Hepatocyte (in vitro differentiated cells): ENCODE measurements at places on chromosomes 4 and X. TPM values are rescaled to one million over a fixed set of nuclear protein-coding genes. Genes with fewer than 3 reads are reported as not detected.

- no peak for DNase-seq
These were observed 84.8 kb downstream of the COL4A6 start for GRCh38 chrX:108353452-108353851.

DNA sequence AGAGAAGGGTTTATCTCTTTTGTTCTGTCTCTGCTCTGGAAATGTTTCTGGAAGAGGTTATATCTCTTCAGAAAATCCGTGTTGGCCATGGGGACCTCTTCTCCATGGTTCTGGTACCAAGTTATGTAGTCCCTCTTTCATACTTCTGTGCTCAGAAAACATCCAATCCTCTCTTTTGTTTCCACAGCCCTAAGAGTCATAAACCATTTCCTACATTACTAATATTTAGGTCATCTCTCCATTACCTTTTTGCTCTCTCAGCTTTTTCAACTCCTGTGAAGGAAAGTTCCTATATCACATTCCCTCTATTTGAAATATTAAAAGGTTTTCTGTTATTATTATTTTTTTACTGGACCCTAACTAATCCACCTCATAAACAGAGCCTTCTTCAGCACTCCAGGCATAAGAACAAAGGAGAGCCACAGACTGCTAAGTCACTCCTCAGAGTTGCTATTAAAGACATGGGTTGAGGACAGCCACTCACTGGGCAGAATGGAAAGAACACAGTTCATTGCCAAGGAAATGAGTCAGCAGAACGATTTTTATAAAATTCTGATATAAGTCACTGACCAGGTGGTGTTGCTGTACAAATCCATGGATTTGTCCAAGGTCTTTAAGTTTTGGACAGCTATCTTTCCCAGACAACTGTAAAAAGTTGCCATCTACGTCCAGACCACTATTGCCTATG lies 122.4 kb upstream of the NPY2R start:
- DNase-seq: no peak

- no peak for DNase-seq
These were observed 12.3 kb downstream of the MID1 start for GRCh38 chrX:10608099-10608498.

GRCh38 chrX:373641-374471 lies 12.9 kb downstream of the PPP2R3B start:
- peak; percentile 58 for DNase-seq

- DNase-seq: no peak
These were observed 107.0 kb upstream of the TLR2 start for GRCh38 chr4:153577053-153577452.

DNA sequence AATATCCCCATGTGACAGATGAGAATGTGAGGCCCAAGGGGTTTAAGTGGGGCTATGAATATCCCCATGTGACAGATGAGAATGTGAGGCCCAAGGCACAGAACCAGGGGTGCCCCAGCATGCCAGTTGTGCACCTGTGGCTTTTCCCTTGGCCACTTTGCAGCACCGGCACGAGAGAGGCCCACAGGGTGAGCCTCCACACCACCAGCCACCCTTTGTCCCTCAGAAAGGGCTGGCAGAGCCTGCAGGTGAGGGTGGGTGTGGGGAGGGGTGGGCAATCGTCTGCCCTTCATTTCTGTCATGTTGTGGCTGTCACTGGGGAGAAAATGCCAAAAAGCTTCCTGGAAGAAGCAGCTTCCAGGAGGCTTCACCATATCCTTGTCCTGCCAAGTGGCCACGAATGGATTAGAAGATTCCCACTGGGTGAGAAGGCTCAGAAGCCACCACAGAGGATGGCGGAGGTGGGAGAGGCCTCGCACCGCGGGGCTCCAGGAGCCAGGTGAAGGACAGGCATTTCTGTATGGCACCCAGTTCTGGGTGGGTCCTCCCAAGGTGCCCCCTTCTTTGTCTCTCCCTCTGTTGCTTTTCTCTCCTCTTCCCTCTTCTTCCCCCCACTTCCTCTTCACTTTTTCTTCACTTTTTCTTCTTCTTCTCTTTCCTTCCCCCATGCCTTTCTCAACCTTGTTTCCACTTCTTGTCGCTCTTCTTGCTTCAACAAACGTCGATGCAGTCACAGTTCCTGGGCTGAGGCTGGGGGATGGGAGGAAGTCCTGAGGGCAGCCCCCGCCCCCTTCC lies 469 bp upstream of the GPR78 start:
- no peak for DNase-seq

DNA sequence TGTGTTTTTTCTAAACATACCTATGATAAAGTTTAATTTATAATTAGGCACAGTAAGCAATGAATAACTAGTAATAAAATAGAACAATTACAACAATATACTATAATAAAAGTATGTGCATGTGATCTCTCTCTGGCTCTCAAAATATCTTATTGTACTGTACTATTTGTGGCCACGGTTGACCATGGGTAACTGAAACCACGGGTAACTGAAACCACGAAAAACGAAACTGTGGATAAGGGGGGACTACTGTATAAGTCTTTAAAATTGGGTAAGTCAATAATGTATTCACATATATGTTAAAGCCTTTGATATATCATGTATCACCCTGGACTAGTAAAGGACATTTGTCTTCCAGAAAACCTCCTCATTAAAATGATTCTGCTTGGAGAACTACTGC lies 20.0 kb downstream of the TMEM154 start:
- no peak for DNase-seq

GRCh38 chr4:62806816-62807215 lies 1602.4 kb downstream of the TECRL start:
- DNase-seq: peak; percentile 19

DNA sequence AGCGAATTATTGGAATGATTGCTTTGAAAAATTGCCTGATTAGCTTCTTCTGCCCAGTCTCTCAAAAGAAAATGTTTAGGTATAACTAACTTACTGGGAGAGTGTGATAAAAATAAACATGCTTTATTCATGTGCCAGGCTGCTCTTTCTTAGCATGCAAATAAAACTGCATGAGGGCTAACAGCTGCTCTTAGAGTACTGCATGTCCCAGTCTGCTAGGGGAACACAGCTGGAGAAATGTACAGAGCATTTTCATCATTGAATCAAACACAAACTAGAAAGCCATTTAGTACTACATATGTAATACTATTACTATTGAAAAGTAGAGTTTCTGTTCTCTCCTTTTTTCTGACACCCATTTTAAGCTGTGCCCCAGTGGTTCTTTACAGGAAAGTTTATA lies 726.0 kb downstream of the GRID2 start:
- DNase-seq: no peak

- DNase-seq: no peak
These were observed 85.9 kb upstream of the CLCN4 start for GRCh38 chrX:10070714-10071436.

- DNase-seq: no peak
These were observed 229.2 kb downstream of the PTTG2 start for GRCh38 chr4:38189445-38189844.

DNA sequence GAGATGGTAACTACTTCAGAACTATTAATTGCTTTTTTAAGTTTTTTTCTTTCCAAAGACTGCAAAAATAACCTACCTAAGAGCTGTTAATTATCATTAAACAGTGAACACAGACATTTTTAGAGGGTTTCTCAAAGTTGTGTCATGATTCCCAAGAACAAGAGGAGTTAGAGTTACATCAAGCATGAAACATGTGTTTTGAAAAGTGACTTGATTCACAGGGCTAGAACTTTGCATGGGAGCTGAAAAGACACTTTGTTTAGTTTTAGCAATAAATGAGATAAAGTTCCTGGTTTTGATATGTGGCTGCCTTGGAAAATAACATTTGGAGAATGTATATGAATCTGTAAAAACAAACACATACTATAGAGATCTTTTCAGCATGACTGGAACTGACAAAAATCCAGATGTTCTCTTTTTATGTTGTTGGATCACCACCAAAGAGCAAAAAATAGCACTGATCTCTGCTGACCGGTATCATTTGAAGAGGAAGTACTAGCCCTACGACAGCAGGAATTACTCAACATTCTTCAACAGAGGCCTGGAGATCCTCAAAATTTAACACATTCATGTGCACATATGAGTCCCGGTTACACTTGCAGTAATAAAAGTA lies 173.0 kb upstream of the PCDH18 start:
- DNase-seq: peak; percentile 46

DNA sequence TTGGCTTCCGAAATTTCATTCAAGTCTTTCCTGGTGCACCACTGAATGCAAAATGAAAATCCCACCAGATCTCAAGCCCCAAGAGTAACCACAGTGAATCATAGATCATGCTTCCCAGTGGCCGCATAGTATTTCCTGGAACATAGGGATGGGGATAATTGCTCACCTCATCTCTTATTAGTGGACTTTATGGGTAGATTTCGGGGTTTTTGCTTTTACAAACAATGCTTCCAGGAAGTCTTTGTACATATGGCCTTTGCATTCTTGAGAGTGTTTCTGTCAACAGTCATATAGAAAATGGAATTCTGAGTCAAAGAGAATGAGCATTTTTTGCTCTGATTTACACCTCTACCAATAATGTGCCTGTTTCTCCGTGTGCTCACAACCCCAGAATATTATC lies 53.4 kb downstream of the PPEF2 start:
- no peak for DNase-seq

- DNase-seq: no peak
These were observed 363.1 kb upstream of the SLIT2 start for GRCh38 chr4:19888587-19888986.

Gene RBBP7
- 260 and 263 TPM in 2 replicates for polyA plus RNA-seq

Gene UGT2B10
- polyA plus RNA-seq: 2.6 and 3.6 TPM in 2 replicates

Gene INTU
- 2.3 and 3.3 TPM in 2 replicates for polyA plus RNA-seq

Gene CCSER1
- polyA plus RNA-seq: 4.7 and 5.2 TPM in 2 replicates

Gene CLCN4
- polyA plus RNA-seq: 1.5 and 2.2 TPM in 2 replicates

Gene CTAG1B
- polyA plus RNA-seq: not detected in 2 replicates

Gene TBX22
- 0.26 TPM in 1 of 2 replicates, not detected in the other for polyA plus RNA-seq

Gene MAP7D2
- polyA plus RNA-seq: 0.94 and 2.3 TPM in 2 replicates

Gene QRFPR
- polyA plus RNA-seq: not detected in 2 replicates

Gene L1CAM
- polyA plus RNA-seq: 0.40 and 0.69 TPM in 2 replicates

Gene DUSP21
- polyA plus RNA-seq: not detected in 2 replicates
